HT1080 (cell line): ENCODE measurements at places on chromosomes 16 and 17. TPM values are rescaled to one million over a fixed set of nuclear protein-coding genes. Genes with fewer than 3 reads are reported as not detected.

GRCh38 chr16:24116046-24116776 is 139.9 kb upstream of the CACNG3 start:
- no peak for DNase-seq

DNA sequence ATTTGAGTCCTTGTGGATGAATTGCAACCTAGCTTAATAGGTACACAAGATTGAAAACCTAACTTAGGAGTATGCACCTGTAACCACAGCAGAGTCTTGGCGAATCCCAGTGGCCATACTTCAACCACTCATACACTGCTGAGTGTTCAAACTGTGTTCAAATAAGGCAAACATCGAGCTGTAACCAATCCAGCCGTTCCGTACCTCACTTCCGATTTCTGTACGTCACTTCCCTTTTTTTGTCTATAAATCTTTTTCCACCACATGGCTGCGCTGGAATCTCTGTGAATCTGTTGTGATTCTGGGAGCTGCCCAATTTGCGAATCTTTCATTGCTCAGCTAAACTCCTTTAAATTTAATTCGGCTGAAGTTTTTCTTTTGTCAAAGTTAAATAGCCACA is 190.6 kb downstream of the MAF start:
- DNase-seq, result no peak

GRCh38 chr17:37774504-37774903 is 29.6 kb upstream of the HNF1B start:
- no peak for DNase-seq

The AGRP gene
- total RNA-seq, result not detected in 2 replicates

The CRHR1 gene
- total RNA-seq, result not detected in 2 replicates

The CDRT15 gene
- not detected in 2 replicates for total RNA-seq

The TPSAB1 gene
- not detected in 2 replicates for total RNA-seq

The IRX5 gene
- total RNA-seq, result 0.13 and 0.85 TPM in 2 replicates
